ENCODE measurements at places on chromosomes 4 and X.
A peak's percentile ranks its signal among the peaks of the same experiment; 100 is the strongest.

- no peak for DNase-seq
Observed at GRCh38 chr4:141331534-141332358, 111.1 kb downstream of the ZNF330 start.

GRCh38 chr4:157795495-157795894, 377.3 kb downstream of the GASK1B start:
- no peak for DNase-seq

DNA sequence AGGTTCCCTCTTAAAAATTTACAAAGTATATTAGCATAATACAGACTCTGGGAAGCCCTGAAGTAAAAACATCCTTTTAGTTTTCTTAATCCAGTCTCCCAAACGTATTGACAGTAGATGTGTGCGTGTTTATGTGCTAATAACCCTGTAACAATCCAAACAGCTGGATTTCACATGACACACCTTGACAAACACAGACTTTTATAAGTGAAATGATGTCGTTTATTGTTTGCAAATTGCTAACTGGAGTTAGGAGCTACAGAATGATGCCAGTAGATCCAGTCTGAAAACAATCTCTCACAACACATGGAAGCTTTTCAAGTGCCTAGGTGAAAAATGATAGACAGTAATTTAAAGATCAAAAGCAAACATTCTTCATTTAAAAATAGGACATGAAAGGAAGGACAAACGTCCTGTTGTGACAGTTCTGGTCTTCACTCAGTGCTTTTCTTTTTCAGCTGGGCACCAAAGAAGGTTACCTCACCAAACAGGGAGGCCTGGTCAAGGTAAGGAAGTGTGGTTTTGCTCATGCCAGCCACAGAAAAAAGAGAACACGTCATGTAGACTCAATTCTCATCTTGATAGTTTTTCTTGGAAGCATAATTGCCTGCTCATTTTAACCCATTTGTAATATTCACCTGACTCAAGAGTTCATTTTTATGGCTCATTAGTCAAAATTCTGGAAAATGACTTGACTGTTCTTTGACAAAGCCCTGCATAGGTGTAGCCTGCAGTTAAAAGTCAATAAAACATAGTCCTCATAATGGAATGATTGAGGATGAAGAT, 32.9 kb downstream of the LAMTOR3 start:
- DNase-seq, result no peak

DNA sequence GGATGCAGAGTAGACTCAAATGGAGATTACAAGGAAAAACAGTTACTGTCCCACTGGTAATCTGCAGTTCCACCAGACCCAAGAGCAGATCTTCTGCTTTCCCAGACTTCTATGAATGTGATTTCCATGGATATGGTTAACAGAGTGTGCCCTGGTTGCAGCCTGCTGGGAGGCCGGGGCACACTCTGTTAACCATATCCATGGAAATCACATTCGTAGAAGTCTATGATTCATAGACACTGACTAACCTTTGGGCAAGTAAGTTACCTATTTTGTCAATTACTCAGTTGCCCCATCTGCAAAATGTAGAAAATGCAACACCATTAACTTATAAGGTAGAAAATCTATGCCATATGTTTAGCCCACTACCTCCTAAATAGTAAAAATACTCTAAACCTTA, 443.1 kb upstream of the PITX2 start:
- DNase-seq, result peak; percentile 30

DNA sequence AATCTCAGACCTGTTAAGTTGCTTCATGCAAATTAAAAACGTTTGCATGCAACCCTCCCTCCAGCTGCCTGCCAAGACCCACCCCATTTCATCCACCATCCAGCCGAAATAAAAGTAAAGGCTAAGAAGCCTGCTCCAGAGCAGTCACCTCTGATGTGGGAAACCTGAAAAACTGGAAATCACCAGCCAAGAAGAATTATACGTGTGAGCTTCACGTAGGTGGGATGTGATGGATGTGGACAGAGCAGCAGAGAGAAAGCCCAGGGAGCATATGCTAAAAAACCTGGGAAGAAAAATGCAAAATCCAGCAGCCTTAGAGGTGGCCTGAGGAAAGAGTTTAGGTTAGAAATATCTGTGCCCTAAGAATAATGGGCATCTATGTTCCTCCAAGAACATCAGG, 160.6 kb upstream of the STS start:
- no peak for DNase-seq

GRCh38 chrX:24221872-24222271, 72.3 kb downstream of the ZFX start:
- DNase-seq, result no peak

GRCh38 chrX:45771114-45771513, 570.4 kb upstream of the DIPK2B start:
- peak; percentile 89 for DNase-seq

GRCh38 chr4:108783665-108784463, 21.0 kb upstream of the ETNPPL start:
- no peak for DNase-seq

DNA sequence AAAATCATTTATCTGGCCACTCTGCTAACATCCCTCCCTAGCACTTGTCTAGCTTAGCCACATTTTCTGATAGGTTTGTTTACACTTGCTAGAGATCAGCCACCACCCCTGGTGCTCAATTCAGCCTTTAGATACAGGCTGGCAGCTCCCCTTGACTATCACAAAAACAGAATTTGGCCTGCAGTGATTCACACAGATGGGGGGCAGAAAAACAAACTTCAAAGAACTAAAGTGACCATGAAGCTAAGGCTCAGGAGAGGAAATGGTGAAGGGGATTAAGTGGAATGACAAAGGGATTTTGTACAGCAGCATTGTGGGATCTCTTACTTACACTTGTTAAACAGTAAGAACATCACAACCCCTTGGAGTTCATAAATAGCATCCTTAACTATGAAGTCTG, 1718.0 kb upstream of the PCDH7 start:
- DNase-seq, result no peak

- no peak for DNase-seq
Observed at GRCh38 chr4:38577462-38577861, 86.5 kb upstream of the KLF3 start.

DNA sequence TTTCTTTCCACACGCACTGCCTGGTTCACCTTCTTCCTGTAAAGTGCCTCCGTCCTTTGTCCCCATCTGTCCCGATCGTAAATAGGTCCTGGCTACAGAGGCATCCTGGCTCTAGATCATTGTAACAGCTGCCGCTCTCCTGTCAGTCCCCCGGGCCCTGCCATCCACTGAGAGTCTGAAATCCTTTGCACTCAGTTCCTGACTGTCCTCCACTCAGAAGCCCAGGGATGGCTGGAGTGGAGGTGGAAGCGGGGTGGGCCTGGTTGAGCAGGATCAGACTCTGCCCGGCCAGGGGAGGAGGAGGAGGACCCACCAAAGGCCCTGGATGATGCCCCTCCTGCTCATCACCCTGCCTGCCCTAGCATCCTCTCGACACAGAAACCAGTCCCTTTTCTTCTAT, 29.8 kb downstream of the PIGG start:
- no peak for DNase-seq

DNA sequence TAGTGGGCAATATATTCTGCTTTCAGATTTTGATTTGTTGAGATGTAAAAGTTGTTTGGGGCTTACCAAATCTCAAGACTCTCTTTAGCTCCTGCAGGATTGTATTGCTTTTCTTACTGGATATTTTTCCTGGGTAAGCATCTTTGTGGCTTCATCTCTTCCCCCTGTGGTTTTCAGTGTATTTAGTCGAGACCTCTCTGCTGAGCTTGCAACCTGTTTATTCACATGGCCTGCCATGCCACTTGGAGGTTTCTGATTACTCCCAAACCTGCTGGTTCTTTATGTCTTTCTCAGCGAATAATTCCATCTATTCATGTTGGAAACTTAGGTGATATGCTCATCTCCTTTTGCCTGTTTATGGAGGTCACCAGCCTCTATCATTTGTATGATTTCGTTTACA, 10.9 kb downstream of the CCNG2 start:
- no peak for DNase-seq

DNA sequence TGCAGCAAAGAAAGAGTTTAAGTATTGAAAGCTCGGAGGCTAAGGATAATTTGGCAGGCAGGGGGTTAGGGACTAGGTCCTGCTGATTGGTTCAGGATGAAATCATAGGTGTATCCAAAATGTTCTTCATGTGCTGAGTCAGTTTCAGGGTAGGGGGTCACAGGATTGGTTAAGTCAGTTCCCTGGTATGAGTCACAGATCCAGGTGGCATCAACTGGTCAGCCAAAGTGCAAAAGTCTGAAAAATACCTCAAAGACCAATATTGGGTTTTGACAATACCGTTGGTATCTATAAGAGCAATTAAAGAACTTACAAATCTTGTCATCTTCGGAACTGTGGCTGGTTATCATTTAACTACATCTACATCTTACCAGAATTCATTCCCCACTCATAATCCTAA, 25.6 kb upstream of the PRDM8 start:
- DNase-seq, result no peak

GRCh38 chr4:79163981-79164490, 161.8 kb downstream of the NAA11 start:
- DNase-seq, result no peak

DNA sequence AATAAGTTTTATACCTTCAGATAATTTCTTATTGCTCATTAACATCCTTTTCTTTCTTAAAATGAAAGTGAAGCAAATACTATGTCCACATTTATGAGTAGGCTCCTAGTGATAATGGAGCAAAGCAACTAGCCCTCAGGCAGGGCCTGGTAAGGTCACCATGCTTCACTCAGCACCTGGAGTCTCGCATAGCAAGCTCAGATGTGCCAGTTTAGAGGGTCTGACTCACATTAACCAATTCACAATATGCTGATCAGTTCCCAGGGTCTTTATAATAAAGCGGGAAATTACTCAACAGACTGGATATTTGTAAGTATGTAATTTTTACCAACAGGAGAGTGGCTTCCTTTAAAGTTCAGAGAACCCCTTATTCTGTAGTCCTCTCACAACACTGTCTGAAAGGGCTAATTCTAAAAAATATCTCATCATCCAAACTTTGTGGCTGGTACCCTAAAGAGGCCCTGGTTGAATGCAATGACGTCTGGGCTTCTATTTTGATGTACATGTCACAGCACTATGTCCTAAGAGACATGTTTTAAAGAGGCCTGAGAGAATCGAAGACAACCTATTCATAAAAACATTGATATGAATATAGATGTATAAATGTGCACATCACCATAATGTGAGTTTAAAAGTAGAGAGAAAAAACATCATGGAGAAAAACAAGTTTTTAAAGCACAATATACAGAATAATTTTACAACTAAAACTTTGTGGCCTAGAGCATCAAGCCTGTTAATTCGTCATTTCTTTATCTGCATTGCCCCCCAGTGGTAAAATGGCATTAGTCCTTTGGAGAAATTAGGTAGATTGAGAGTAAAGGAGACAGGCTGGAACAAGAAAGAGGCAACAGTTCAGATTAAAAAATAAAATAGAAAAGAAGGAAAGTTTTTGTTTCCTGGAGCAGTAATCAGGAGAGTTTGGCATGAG, 44.3 kb downstream of the IL21 start:
- peak; percentile 56 for DNase-seq

- DNase-seq, result no peak
Observed at GRCh38 chrX:41288641-41289040, 45.3 kb upstream of the DDX3X start.

GRCh38 chr4:74376888-74377483, 12.0 kb downstream of the EREG start:
- DNase-seq, result peak; percentile 81

GRCh38 chrX:117996408-117996807, 120.2 kb downstream of the KLHL13 start:
- DNase-seq, result no peak

DNA sequence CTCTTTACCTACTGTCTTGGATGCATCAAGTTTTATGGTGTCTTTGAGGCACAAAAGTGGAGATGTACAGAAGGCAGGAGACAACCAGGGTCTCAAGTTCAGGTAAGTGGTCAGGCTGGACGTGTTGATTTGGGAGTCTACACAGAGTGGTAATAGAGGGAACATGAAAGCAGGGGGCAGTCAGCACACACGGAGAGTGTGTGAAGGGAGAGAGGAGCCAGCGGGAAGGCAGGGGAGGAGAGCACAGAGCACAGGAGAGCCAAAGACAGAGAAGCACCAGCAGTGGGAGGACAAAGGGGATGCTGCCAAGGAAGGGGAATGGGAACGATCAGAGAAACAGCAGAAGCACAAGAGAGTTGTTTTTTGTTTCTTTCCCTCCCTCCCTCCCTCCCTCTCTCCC, 32.9 kb downstream of the TMEM150C start:
- DNase-seq, result no peak

- DNase-seq, result no peak
Observed at GRCh38 chr4:147528054-147528453, 47.2 kb downstream of the EDNRA start.

GRCh38 chr4:8690216-8691150, 97.9 kb downstream of the CPZ start:
- DNase-seq, result no peak

- DNase-seq, result peak; percentile 81
Observed at GRCh38 chr4:183840311-183840710, 64.8 kb upstream of the STOX2 start.

DNA sequence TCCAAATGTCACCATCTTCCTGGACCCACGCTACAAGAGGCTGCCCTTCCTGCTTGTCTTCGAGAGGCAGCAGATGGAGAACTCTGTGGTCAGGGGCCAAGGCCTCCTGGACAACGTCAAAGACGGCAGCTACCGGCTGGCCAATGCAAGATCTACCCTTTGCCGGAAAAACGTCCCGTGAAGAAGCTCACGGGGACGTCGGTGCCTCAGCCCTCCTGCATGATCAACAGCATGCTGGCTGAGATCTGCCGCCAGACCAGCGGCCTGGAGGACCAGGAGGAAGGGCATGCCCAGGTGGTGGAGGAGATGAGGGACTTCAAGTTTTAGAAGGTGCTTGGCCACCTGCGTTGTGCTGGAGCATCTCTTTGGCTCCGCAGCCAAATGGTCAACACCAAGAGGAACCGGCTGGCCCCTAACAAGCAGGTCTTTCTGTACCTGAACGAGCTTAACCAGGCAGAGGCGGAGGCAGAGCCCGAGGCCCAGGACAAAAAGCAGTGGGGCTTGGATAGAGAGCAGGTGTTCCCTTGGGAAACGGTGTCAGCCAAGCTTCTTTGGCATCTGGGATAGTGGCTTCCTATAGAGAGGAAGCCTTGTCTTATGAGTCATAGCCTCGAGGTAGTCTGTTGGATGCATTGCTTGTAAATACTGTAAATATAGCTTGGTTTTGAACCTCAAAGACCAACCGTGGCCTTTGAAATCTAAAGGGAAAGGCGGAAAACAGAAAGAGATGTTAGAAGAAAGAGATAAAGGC, 94.8 kb upstream of the ELOVL6 start:
- DNase-seq, result no peak

DNA sequence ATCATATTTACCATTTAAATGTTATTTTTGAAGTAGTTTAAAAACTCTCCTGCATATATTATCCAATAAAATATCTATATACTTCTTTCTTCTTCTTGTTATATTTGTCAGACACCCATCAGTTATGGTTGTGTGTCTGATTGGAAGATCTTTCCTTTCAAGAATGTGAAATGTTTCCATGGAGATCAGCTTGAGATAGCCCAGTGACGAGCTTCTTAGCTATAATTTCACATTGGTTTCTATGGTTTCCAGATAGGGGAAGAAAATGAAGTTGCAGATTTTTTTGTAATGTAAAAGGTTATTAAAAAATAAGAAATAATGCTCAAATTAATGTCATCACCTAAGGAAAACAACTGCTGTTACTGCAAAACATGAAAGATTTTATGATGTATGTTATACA, 189.0 kb downstream of the COX7B2 start:
- no peak for DNase-seq
